ENCODE measurements at places on chromosomes 2 and 18. TPM values are rescaled to one million over a fixed set of nuclear protein-coding genes. Genes with fewer than 3 reads are reported as not detected.

DNA sequence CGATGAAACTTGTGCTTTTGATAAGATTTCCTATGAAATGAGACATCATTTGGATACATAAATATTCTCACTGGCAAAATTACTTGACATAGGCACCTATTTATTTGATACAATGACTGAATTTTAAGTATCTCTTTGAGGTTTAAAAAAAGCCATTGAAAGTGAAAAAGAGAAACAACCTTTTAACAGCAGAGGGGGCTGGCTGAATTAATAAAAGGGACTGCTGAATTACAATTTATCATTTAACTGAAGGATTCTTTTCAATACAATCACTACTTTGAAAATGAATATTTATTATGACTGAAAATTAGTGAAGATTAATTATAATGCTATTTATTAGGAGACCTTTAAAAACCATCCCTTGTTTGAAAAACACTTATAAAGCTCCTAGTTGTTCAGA is 335.3 kb downstream of the DLGAP1 start:
- DNase-seq: no peak

DNA sequence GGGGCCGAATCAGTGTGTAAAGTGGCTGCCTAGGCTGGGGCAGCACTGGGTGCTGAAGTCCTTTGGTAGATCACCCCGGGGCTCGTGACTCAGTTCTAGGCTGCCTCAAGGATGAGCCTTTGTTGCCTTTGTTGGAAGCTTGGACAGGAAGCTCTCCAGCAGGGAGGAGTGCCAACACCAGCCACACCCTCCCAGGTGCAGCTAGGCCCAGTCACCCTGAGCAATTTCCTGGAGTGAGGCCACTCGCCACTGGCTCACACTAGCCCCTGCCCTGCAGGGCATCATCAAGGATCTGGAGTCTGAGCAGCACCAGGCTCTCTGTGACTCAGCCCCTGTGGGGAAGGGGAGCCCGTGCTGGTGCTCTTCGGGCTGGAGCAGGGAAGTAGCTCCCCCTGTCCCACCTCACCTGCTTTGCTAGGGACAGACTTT is 6.7 kb upstream of the SDC1 start:
- no peak for DNase-seq

GRCh38 chr2:155250800-155251199 is 552.3 kb downstream of the KCNJ3 start:
- DNase-seq: no peak

DNA sequence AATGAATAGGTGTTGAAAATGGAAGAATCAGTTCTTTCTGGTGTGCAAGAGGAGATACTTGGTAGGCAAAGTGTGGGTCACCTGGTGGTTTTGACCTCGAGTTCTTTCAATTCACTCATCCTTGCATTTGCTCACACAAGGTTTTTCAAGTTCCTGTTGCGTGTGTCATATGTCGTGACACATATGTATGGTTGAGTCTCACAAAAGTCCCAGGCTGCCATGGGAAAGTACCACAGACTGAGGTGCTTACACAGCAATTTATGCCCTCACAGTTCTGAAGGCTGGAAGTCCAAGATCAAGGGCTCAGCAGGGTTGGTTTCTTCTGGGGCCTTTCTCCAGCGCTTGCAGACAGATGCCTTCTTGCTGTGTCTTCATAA is 64.4 kb downstream of the NCK2 start:
- no peak for DNase-seq

DNA sequence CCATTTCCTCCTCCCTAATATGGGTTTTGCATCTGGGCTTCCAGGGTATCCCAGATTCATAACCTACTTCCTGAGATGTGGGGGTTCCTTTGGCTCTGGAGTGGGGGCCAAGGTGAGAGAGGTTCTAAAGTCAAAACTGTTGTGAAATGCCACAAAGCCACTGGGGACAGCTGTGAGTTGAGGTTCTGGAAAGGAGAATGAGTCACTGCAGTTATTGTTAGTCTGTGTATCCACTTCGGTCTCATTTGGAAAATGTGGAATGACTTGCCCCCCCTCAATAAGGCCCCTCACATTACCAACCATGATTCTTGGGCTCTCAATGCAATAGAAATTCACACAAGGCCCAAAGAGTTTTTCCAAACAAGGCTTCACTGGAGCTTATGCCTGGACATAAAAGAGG is 51.1 kb upstream of the LGALSL start:
- no peak for DNase-seq

GRCh38 chr2:171478345-171478744 is 43.9 kb upstream of the CYBRD1 start:
- no peak for DNase-seq

GRCh38 chr18:8980918-8981317 is 121.6 kb upstream of the NDUFV2 start:
- no peak for DNase-seq

GRCh38 chr2:181074457-181074856 is 94.1 kb downstream of the UBE2E3 start:
- DNase-seq: no peak

GRCh38 chr2:112848833-112849232 is 12.3 kb upstream of the IL1B start:
- DNase-seq: no peak

- no peak for DNase-seq
Observed at GRCh38 chr2:132754867-132755472, 85.0 kb upstream of the LYPD1 start.

DNA sequence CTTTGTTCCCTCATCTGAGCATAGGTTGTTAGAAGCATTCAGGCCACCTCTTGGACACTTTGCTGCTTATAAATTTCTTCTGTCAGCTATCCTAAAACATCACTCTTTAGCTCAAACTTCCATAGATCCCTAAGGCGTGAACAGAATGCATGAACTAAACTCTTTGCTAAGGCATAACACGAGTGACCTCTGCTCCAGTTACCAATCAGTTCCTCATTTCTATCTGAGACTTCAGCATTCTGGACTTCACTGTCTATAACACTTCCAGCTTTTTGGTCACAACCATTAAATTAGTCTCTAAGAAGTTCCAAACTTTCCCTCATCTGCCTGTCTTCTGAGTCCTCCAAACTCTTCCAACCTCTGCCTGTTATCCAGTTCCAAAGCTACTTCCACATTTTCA is 8.3 kb upstream of the VWA3B start:
- no peak for DNase-seq

- no peak for DNase-seq
Observed at GRCh38 chr2:206565666-206566065, 76.6 kb upstream of the FAM237A start.

DNA sequence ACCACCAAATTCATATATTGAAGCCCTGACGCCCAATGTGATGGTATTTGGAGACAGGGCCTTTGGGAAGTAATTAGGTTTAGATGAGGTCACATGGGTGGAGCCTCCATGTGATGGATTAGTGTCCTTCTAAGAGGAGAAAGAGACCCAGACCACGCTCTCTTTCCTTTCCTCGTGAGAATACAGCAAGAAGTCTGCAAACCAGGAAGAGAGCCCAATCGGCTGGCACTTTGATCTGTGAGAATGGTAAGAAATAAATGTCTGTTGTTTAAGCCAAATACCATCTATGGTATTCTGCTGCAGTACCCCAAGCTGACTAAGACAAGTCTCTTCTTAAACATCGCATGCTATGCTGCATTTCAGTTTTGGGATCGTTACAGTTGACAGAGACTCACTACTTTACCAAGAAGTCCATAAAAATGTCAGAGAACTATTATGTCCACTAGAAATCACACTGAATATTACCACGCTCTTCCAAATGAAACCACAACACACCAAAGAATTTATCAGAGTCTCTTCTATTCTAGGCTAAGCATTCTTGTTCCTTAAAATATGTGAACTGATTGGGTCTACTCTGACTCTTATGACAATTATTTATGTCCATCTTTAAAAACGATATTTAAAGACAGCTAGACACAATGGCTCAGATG is 48.5 kb downstream of the LPIN2 start:
- no peak for DNase-seq

GRCh38 chr2:163984986-163985385 is 249.2 kb upstream of the FIGN start:
- DNase-seq: no peak

DNA sequence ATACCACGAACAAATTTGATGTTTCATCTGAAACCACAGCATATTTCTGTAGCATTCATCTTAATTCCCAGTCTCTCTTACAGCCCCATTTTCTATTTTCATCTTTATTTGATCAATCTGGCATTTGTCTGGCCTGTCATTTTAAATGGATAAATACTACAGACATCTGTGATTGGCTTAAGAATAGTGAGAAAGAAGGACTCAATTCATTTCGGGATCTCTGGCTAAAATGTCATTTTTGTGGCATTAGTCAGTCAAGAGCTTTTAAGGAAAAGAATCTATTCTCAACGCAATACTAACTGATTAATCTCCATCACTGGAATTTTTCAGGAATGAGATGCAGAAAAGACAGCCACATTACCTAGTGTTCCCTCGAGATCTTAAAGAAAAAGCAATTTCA is 585.9 kb downstream of the IRS1 start:
- no peak for DNase-seq

DNA sequence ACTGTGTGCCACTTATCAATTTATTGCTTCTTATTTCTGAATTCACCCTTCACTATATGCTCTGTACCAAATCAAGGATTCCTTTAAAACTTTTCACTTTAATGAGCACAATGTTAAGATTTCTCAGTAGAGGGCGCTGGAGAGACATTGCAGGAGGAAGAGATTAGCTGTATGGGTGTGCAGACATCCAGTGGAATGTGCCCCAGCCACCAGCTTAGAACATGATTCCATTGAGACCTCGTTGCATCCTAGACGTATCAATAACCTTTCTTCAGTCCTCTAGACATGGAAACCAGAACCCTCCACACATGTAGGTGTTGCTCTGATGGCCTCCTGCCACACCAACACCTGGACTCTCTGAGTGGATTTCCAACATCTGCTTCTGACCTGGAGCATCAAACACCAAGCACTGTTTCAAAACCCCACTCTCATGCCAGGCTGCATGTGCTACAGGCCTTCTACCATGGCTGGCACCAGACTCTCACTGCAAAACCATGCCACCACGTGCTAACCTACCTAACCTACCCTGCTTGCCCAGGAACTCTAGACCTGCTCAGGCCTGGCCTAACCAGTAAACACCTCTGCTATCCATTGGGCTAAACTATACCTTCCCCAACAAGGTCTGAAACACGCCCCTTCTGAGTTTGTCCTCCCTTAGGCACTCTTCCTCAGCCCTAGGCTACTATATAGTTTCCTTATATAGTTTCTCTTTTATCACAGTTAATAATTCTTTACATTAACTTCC is 633.2 kb upstream of the PKDCC start:
- DNase-seq: no peak

DNA sequence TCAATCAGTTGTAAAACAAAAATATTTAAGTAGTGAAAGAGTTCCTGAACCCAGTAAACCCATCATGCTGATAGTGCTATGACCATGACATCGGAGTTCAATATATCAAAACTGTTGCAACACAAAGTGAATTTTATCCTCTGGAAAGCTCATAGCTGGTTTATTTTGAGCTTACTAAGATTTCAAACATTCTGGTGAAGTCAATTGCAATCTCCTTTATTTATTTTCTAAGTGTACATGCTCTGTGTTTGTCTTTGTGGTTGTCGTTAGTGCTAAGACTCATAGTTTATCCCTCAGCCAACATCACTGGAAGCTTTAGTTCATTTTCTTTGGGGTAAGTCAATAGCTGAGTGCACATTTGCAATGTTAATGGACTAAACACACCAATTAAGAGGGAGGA is 91.9 kb downstream of the QPCT start:
- no peak for DNase-seq

DNA sequence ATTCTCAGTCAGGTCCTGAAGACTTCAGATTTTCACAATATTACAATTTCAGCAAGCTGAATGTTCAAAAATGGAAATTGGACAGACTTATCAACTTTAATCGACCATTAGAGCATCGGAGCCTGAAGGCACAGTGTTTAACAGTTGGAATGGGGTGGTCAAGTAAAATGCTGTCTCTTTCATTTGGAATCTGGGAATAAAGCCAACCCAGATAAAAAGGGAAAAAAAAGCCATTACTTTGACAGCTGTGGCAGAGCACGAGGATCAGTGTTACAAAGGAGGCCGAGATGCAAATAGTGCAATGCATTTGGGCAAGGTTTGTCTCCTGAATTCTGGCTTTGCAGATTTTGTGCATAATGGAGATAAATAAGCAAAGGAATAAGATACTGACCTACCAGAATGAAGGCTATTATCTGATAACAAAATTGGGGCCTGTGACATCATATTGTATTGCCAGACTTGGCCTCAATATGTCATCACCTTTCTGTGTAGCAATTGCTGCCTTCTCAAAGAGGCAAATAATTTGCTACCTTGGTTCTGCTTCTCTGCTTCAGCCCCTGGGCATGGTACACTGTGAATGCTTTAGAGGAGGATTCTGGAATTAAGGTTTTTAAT is 277.5 kb upstream of the KLHL29 start:
- DNase-seq: no peak

DNA sequence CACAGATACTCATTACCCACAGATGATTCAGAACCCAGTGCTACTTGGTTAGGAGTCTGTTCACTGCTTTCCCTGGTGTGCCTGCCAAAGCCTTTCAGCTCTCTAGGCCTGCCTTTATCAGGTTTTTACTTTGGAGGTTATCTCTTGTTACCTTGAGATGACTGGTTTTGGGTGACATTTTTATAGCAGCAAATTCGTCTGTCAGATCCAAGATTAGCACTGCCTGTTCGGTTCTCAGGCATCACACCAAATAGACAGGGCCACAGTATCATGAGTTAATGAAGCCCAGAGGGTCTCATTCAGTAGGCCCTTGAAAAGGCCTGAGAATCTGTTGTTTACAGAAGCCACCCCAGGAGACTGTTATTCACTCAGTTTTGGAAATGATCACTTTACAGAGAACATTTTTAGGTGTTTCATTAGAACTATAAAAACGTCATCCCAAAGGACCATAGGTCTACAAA is 121.2 kb downstream of the OSBPL6 start:
- no peak for DNase-seq

- DNase-seq: no peak
Observed at GRCh38 chr2:114651933-114652332, 209.5 kb downstream of the DPP10 start.

ME2 gene
- 91.0 TPM for total RNA-seq

TMEM37 gene
- 6.9 TPM for total RNA-seq

TMEM247 gene
- total RNA-seq: not detected

Measured in right cardiac atrium (tissue), 5 donors.